ENCODE measurements at places on chromosomes 12 and 14.
A peak's percentile ranks its signal among the peaks of the same experiment; 100 is the strongest.

- no peak for DNase-seq
These were observed 25.2 kb upstream of the AKAP6 start for GRCh38 chr14:32303865-32304264.

- no peak for DNase-seq
These were observed 47.8 kb downstream of the SAV1 start for GRCh38 chr14:50620341-50620740.

GRCh38 chr14:68477461-68478085 is 315.3 kb downstream of the ZFP36L1 start:
- no peak for DNase-seq

DNA sequence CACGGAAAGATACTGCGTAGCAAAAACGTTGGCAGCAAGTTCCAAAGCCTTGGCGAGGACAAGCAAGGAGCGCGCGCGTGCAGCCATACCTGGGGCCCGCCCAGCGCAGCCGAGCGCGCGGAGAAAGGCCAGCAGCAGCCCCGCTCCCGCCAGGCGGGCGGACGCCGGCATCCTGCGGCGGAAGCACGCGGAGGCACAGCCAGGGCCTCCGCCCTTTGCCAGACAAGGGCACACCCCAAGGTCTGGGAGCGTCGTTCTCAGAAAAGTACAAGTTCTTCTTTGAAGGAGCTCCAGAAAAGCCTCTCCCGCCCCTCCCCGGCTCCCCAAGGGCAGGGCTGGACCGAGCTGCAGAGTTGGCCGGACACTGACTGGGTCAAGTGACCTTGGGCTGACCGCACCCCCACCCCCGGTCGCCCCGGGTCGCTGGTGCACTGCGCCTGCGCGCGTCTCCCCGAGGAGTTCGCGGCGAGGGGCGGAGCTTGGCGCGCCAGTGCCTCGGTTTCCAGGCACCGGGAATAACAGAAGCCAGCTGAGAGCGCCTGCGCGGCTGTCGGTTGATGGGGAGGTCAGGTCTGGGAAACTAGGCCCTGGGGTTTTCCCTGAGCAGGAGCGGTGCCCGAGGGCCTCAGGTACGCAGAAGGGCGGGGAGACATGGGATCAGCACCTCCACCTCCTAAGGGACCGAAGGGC is at the start of gene ZC2HC1C:
TSS of gene ZC2HC1C (plus strand) at position 521 of the 690 bp plus-strand sequence. CDS start 933 bp downstream, outside the sequence.
- DNase-seq: peak; percentile 18

DNA sequence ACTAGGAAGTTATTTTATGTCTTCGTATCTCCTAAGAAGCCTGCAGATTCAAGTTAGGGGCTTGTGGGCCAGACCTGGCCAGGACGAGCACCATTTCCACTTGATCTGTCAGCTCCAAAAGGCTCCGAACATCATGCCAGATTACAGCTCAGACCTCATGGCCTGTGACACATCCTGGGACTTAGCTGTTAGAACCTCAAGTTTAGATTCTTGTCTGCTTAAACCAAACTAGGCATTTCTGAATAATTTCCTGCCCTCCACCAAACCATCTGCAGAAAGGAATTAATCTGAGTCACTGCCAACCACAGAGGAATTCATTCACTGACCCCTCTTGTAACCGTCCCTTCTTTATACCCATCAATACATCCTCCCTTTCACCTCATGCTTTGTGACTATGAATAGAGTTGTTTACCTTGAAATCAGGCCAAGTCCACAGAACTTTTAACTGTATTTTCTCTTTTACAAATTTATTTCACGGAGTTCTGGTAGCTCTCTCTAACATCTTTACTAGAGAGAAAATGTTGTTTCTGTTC is 120.3 kb downstream of the FBXL14 start:
- DNase-seq: no peak

- DNase-seq: no peak
These were observed 96.6 kb upstream of the E2F7 start for GRCh38 chr12:77161944-77162343.
